ENCODE measurements at places on chromosomes 3 and 15.

GRCh38 chr15:66249605-66250174, 3.9 kb downstream of the MEGF11 start:
- no peak for DNase-seq

DNA sequence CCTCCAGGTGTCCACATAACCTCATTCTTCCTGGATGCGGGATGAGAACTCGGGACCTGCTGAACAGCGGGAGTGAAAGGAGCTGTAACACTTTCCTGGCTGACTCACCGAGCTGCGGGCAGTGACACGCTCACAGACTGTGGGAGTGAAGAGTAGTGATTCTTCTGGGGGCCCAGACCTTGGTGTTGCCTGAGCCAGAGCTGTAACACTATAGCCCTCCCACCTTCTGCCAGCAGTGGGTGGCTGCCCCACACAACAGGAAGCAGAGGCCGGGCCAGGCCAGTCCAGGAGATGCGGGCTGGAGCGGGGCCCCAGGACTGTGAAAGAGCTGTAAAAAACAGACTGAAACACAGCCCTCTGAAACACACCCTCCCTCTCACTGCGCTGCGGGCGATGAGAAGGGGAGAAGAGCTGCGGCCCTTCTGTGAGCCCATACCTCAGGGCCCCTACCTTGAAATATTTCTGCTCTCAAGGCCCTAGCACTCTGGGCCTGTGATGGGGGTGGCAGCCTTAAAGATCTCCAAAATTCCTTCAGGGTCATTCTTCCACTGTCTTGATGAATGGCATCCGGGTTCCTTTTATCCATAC, 464.0 kb upstream of the CCDC54 start:
- no peak for DNase-seq

DNA sequence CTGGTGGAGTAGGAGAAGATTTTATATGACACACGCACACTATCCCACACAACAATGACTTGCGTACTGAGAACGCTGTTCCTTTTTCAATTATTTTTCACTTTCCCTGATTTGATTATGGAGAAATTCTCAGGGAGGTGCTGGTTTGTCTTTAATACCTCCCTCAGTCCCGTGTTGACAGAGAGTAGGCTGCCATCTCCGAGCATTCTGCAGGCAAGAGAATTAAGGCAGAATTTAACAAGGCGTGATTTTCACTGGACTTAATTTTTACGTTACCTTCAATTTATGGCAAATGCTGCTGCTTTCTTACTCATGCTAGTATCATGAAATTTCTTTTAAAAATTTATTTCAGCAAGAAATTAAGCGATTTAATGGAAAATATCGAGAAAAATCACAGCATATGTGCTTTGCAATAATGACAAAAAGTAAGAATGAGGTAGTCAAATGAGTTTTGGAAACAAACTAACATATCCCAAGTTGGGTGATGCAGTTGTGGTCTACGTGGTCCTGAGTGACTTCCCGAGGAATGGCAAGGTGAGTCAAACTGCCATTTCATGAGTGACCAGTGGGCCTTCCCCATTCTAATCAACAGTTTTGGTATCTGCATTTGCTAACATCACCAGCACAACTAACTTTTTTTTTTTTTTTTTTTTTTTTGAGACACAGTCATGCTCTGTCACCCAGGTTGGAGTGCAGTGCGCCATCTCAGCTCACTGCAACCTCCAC, 16.9 kb downstream of the DNASE1L3 start:
- no peak for DNase-seq

GRCh38 chr3:66259566-66260255, 38.9 kb downstream of the SLC25A26 start:
- DNase-seq, result no peak

DNA sequence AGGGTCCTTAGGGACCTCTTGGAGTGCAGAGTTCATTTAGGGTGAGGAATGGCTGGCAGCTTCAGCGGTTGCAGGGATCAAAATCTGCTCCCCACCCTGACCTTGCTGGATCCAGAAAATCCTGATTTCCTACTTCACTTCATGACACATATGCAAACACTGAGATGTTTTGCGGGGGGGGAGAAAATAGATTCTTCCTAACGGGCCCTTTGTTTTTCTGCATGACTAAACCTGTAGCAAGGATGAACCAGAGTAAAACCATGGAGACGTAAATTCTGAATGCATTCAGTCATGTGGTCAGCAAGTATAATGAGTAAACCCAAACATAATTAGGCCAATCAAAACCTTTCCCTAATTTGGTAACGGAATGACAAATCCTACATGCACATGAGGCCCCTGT, 20.0 kb upstream of the RBP1 start:
- DNase-seq, result no peak

GRCh38 chr3:125281381-125281780, 68.8 kb upstream of the SLC12A8 start:
- DNase-seq, result no peak

DNA sequence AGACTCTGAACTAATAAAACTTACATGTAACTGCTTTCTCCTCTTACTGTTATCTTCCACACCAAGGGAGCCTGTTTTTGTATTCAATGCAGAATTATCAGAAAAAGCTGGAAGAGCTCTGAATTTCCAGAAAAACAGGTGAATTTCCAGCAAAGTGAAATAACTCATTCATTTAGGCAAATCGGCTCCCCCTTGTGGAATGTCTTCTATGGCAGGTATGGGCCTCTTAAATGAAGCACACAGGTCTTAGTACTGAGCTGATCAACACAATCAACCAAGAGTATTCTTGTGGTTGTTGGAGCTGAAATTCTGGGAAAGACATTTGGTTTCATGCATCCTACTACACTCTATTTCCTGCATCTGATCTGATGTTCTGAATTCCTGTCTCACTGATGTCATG, 31.0 kb upstream of the PTPRG start:
- DNase-seq, result peak; percentile 75

DNA sequence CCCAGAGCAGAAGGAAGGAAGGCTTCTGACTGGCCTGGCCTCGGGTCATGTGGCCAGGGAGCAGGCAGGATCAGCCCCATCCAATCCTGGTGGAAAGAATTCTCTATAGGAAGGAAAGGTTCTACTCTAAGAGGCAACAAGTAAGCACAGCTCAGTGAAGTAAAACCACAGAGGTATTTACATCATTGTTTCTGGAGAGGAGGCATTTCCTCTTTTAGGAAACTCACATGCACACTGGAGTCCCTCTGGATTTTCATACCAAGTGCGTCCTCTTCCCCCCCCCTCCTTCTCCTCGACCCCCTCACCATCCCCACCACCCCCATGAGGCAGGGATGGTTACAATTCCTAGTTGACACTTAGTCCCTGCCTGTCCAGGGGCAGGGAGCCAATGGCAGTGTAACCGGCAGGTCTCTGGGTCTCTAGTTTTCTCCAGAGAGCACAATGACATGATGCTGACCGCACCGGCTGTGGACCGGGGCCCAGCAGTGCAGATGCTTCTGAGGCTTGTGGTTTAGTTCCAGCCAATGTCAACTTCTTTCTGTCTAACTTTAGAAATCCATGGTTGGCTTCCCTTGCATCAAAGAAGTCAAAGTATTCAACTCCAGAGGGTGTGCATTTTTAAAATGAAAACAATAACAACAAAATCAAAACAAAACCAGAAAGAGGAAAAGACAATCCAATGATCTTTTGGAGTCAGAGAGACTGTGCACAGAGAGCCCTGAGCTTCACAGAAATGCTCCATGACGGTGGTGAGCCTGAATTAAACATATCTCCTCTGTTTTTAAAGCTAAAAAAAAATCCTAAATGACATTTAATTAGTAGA, 230.3 kb upstream of the TLE3 start:
- DNase-seq, result no peak

DNA sequence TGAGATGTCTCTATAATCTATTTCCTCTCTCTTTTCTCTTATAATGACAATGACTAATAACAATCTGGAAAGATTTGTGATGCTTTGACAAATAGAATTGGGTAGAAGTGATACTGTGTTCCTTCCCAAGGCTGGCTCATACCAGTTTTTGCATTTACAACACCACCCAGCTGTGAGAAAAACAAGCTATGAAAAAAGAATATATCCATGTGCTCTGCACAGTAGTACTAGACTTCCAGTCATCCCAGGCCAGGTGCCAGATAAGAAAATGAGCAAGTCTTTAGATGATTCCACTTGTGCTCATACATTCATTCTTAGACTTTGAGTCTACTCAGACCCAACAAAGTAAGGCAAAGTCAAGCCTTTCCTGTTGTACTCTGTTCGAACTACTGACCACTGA, 350.2 kb upstream of the POU1F1 start:
- no peak for DNase-seq

DNA sequence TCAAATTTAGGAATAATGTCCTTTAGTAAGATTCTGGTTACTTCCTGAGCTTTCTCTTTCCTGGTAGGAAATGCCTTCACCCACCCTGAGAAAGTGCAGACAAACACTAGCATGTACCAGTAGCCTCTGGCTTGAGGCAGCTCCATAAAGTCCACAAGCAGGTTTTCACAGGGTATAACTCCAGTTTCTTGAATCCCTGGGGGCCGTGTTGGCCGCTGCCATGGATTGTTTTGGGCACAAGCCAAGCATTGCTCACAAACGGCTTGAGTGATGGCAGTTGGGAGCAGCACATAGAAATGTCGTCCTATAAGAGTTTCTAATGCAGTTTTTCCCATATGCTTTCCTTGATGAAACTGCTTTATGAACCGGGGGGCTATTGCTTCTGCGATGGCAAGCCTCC, 164.1 kb downstream of the STXBP5L start:
- DNase-seq, result peak; percentile 68

DNA sequence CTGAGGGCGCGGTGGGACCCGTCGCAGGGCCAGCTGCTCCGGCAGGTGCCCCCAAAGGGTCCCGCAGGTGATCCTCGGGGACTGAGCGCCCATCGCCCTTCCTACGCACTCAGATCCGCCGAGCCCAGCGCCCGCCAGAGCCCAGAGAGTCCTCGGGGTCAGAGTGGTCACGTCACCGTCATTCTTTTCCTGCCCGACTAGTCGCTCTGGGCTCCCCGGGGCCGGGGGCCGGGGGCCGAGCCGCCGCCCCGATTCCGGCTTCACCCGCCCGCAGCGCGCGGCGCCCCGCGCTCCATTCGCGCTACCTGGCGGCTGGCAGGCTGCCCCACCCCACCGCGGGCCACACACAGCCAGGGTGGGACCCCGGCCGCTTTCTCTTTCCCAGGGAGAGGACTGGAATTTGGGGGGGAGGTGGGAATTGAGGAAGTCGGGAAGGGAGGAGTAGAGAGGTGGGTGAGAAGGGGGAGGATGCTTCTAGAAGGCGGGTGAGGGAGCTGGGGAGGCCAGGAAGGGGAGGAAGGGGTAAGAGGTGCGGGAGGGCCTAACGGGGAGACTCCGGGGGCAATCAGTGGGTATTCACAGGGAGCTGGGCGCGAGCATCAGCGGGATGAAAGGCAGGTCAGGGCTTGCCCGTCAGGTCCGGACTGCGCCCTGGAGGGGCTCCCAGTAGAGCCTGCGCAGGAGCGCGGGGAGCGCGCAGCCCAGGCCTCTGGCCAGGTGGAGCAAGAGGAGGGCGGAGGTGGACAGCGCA, 36.1 kb upstream of the EPHB3 start:
- peak; percentile 70 for DNase-seq

DNA sequence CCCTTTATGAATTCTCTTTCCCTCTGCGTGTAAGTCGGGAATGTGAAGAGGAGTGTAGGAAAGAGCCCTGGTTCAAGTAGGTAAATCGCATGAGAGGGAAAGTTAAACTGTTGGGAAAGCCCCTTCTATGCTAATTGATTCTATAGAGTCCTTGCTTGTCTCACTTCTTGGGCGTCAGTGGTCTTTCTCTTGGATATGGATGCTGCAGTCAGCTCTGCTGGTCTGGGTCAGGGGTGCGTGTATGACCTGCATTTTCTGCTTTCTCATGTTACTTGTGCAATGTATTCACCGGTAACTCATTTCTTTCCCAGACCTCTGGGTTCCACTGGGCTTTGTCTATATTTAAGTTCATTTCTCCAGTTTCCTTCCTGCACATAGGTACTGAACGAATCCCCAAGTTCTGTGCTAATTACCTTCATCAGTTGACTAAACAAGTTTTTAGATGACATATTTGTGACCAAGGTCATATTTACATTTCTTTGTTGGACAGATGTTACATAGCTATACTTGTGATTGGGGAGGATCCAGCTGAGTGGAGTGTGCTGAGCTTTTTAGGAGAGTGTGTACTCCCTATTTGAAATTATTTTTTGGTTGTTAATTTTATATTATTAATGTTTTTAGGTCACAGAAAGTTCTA, 1.4 kb downstream of the SETD5 start:
- no peak for DNase-seq

DNA sequence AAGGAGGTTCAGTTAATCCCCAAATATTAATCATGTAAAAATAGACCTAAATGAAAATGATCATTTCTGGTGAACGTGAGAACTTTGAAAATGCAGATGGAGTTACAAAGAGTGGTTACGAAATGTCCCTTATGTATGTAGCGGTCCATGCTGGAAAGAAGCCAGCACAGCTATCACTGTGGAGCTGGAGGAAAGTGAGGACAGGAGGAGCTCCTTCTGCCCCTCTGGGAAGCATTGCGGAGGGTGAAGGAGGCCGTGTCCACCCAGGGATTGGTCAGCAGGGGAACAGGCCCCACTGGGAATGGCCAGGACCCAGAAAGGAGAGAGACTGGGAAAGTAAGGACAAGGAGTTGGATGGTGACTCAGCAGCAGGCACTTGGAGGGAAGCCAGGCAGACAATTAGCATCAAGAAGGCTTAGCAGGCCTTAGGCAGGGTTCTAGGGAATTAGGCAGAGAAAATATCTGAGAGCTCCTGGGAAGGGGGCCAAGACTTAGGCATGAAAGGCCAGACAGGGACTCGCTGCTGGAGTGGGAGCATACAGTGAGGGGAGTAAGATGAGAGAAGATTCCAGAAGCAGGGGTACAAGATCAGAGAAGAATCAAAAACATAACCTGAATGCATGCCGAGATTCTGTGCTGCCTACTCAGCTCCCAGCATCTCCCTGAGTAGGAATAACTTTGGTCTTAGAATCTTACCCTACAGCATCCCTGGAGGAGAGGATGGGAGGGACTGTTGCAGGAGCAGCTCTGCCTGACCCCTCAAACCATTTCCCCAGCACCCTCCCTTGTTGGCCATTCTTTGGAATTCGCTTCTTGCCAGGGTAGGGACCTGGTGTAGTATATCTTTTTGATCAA, 171.0 kb upstream of the UMPS start:
- peak; percentile 38 for DNase-seq

DNA sequence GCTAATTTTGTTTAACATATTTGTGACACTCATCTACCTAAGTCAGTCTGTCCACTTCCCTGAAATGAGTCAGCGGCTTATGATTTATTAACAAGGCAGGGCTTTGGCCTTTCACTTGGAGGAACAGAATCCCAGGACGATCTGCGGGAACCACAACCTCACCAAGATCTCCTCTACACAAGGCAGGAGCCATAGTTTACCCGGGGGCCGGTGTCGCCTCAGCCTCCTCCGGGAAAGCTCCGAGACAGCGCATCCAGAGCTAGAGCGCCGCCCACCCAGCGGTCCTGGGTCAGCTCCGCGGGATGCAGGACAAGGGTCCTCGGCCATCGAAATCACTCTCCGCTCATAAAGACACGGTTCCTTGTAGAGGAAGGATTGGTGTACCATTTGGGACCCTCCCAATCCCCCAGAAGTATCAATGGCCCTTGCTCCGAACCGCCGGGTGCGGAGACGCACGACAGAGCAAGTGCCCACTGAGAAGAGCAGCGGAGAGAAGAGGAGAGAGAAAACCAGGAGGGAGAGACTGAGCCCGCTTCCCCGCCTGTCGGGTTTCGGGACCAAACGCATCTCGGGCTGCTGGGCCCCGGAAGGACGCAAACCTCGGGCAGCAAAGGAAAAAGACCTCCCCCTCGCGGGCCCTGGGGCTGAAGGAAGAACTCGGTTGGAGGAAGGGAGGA, 13.1 kb upstream of the ALCAM start:
- DNase-seq, result no peak

- DNase-seq, result no peak
Measured at GRCh38 chr3:22713936-22714335, 489.2 kb upstream of the UBE2E2 start.

Data from cerebellar cortex (tissue), 1 donor.